ENCODE measurements at places on chromosomes 5 and 9. TPM values are rescaled to one million over a fixed set of nuclear protein-coding genes. Genes with fewer than 3 reads are reported as not detected.

Gene CTSV
- 36.3 TPM for total RNA-seq

Gene IDNK
- 1.3 TPM for total RNA-seq

Gene TNFSF15
- 10.3 TPM for total RNA-seq

Gene ZNF879
- 1.9 TPM for total RNA-seq

Gene VLDLR
- 63.2 TPM for total RNA-seq

Gene KIAA1958
- 10.4 TPM for total RNA-seq

Gene RASEF
- total RNA-seq: 0.91 TPM

Gene TPPP
- total RNA-seq: 1.9 TPM

Gene BTNL8
- total RNA-seq: not detected

Gene ARL14EPL
- not detected for total RNA-seq

Gene FOXD4L5
- 0.11 TPM for total RNA-seq

Gene SVEP1
- 1.1 TPM for total RNA-seq

DNA sequence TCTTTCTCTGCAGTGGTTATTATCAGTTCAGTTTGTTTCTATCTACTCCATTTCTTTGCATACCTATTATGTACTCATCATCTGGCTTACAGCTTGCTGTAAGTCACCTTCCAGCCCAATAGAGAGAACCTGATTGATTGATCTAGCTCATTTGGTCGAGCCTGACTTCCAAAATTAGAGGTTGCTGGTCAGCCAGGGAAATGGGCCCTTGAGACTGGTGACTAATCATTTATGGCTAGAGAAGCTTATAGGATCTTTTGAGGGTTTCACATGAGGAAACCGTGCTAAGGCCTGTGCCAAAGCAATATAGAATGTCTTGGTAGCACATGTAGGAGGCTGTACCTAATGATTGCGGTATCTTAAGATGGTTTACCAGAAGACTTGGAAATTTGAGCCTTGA, 5.8 kb downstream of the SREK1 start:
- no peak for DNase-seq

GRCh38 chr5:3056866-3057265, 305.4 kb upstream of the IRX2 start:
- no peak for DNase-seq

DNA sequence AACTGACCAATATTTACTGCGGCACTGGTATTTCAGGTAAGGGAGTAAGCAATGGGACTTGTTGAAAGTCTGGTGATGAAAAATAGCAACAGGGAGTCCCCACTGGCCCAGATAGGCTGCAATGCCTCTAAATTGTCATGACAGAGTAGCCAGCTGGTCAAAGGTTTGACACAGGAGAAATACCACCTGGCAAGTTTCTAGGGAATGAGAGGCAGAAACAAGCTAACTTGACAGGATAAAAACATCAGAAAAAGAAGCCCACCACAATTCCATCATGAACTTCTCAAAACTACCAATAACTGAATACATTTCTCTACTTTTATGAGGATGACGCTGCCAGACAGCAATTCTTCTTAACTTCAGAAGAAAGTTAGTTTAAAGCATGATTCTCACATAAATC, 99.8 kb downstream of the STRBP start:
- DNase-seq: no peak

- no peak for DNase-seq
These were observed 53.9 kb downstream of the ZNF354C start for GRCh38 chr5:179113945-179114641.

DNA sequence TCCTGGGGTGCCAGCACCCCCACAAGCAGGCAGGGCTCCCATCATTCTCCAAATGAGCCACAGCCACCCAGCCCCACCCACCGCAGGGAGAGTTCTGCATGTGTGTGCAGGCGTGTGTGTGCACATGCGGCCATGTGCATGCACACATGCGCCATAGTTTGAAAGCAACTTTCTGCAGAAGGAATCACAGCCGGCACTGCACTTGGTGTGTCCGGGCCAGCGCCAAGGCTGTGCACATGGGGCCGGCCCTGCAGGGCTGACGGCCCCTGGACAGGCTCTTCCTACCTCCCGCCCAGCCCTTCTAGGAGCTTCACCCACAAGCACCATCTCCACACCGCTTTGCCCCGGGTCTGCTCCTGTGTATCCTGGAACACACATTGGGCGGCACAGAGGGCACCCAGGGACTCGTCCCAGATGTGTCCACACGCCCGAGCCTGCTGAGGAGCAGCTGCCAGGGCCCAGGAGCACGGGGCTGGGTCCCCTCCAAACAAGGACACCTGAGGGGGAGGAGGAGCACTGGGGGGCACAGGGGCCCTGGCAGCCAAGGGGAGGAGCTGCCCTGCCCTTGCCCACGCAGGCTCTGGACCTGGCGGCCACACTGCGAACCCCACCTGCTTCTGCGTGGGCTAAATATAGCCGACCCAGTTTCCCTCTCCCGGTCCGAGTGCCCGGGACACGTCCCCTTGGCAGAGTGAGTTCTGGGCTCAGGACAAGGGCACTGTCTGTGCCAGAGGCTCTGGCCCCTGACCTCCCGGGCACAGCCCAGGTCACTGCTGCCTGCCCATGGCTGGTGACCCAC, 19.1 kb downstream of the TPPP start:
- no peak for DNase-seq

- DNase-seq: no peak
These were observed 98.1 kb downstream of the CDK5RAP2 start for GRCh38 chr9:120481846-120482245.

DNA sequence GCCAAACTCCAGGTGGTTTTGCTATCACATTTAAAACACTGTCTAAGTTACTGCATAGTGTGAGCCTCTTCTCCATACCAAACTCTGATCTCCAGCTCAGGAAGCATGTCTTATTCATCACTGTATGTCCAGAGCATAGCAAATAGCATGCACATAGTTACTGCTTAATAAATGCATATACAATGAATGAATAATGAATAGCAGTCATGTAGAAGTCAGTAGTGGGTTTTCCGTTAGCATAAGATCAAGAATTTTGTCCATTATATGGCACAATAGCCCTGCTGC, 329.4 kb downstream of the ARRDC3 start:
- no peak for DNase-seq

GRCh38 chr5:159094745-159095144, 5.0 kb downstream of the EBF1 start:
- peak; percentile 66 for DNase-seq

DNA sequence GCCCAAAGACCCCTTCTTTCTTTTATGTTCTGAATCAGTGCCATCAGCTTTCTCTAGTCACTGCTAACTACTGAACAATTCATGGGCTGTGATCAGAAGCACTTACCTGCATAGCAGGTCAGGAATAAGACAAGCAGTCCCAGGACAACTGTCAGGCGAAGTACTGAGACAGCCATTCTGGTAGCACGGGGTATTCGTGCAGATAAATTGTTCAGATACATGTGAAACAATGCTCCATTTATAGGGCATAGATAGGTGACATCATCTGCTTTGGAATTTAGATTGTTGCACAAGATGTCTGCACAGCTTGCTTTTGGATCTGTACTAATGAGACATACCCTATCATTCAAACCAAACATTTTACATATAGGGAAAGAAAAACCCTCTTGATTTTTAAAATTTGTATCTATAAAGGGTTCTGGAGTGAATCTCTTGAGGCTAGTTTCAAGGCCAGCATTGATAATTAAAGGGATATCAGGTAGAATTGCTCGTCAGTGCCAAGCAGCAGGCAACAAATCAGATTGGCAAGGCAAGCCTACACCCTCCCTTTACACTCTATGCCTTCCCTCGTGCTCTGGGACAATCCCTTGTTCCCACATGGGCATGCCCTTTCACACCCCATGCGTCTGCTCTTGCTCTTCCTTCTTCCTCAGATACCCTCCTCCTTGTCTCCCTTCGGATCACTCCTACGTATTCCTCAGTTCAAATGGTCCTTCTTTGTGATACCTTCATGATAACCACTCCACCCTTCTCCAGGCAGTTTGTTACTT, at the start of gene C5orf46:
C5orf46 (minus strand) TSS at position 213 of the 770 bp plus-strand sequence; CDS start at position 176, 37 bp downstream.
- DNase-seq: peak; percentile 84

DNA sequence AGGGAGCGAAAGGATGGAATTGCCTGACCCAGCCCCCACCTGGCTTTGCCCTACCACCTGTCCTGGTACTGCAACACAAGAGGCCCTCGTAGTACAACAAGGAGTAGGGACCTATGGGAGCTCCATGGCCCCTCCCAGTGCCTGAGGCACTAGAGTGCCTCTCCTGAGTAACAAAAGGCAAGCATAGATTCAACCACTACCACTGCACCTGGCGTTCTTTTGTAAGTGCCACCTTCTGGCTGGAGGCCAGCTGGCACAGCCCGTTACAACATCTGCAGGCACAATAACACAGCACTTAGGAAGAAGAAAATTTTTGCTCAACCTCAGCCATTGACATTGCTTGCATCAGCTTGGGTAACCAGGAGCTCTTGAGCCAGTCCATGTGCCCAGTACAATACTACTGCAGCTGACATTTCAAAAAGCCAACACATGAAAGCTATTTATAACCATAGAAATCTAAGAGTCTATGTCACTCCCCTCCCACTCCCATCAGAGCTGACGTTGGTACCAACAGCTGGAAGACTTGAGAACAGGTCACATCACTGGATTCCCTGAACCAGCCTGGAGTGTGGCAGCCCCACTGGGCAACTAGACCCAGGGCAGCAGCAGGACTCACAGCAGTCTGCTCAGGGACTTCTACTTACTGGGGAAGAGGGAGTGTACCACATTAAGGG, 17.7 kb upstream of the FAM174A start:
- DNase-seq: no peak

- DNase-seq: no peak
These were observed 225.0 kb downstream of the VPS13A start for GRCh38 chr9:77402286-77402685.

- no peak for DNase-seq
These were observed 101.6 kb downstream of the CRB2 start for GRCh38 chr9:123457583-123457982.

- DNase-seq: no peak
These were observed 312.8 kb downstream of the ARHGAP26 start for GRCh38 chr5:143083006-143083405.

DNA sequence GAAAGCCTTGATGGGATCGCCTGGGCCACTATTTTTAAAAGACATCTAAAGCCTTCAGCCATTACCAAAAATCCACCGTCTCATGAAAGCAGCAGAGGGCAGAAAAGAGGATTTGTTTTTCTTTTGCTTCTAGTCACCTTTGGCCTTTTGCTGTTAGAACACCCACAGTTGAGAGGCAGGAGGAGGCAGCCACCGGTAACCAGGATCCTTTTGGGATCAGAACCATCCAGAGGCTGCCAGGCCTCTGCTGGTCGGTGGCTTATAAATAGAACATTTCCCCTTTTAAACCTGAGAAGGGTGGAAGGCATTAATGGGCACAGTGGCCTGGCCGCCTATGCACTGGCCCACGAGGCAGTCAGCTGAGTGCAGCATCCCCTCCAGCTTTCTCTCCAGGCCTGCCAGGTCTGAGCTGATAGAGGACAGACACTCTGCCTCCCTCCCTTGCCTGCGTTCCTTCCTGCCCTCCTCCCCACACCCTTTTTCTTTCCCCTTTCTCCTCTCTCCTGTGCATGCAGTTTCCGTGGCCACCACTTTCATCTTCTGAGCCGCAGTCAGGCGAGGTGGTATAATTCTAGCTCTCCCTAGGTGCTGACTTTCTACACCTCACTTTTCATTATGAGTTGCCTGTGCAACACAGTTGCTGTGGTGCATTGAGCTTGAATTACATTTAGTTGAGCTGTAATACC, 253.4 kb downstream of the ARHGAP26 start:
- DNase-seq: no peak

DNA sequence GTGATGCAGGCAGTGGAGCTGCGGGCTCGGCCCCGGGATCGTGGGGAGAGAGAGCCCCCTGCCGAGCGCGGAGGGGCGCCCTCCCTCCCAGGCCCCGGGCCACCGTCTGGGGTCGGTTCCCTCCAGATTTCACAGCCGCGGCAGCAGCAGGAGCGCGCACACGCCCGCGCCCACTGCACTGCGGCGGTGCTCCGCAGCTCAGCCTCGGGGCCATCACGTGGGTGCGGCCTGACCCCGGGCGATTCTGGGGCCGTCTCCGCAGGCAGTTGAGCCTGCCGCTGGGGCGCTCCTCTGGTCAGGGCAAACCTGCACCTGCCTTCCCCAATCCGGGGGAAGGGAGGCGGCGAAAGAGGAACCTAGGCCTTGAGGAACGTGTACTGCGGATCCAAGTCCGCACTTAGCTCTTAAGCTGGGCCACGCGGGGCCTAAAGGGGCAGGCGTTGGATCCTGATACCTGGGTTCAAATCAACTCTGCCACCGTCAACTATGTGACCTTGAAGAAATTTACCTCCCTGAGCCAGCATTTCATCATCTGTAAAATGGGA, 9.4 kb upstream of the DELE1 start:
- no peak for DNase-seq

DNA sequence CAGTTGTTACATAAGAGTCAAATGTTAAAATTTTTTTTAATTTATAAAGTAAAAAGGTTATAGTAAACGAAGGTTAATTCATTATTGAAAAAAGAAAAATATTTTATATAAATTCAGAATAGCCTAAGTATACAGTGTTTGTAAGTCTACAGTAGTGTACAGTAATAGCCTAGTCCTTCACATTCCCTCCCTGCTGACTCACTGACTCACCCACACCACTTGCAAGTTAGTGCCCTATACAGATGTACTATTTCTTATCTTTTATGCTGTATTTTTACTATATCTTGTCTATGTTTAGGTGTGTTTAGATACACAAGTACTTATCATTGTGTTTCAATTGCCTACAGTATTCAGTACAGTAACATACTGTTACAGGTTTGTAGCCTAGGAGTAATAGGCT, 57.6 kb downstream of the MAMDC2 start:
- peak; percentile 65 for DNase-seq

GRCh38 chr9:113343732-113344231, 3.7 kb upstream of the WDR31 start:
- peak; percentile 15 for DNase-seq

DNA sequence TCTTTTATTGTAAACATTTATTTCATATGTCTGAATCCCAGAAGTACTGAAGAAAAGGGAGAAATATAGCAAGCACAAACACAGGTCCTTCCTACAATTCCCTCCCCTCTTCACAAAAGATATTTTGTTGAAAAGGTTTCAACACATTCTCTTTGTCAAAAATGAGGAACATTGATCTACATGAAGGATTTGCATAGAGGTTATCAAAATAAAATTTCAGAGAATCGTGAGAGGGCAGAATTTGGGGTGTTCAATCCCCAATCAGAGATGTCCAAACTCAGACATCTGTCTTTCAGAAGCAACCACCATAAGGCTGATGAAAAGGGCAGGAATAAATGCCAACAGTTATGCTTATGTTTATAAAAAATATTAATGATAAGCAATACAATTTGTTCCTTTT, 69.2 kb downstream of the MARCHF3 start:
- DNase-seq: no peak

DNA sequence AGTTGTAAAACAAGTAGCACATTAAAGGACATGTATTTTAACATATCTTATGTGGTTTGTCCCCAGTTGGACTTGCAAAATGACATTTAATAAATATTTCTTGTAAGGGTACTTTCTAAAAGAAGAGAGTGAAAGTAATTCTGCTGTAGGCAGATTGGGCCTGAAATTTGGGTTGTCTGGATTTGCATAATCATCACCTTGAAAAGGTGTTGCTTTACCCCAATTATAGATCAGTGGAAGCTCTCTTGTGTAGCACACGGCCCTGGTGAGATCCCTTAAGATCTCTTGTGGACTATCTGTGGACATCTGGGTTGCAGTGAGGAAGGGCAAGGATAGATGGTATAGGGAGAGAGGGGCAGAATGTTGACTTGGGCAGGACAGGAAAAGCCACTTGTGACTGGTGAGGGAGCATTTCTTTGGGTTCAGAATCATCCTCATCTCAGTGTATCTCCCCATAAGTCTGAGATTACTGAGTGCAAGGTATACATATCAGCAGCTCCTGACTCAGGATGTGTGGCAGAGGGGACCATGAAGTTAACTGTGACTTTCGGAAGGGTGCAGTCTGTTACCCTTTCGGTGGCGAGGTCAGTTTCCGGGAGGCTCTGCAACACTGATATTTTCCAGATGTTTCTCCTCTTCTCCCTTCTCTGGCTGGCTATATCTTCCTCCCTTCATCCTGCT, 2.0 kb upstream of the TNFAIP8 start:
- DNase-seq: no peak
